Occipital lobe (tissue), 3 donors: ENCODE measurements at places on chromosomes 7 and 10. TPM values are rescaled to one million over a fixed set of nuclear protein-coding genes. Genes with fewer than 3 reads are reported as not detected.

DNA sequence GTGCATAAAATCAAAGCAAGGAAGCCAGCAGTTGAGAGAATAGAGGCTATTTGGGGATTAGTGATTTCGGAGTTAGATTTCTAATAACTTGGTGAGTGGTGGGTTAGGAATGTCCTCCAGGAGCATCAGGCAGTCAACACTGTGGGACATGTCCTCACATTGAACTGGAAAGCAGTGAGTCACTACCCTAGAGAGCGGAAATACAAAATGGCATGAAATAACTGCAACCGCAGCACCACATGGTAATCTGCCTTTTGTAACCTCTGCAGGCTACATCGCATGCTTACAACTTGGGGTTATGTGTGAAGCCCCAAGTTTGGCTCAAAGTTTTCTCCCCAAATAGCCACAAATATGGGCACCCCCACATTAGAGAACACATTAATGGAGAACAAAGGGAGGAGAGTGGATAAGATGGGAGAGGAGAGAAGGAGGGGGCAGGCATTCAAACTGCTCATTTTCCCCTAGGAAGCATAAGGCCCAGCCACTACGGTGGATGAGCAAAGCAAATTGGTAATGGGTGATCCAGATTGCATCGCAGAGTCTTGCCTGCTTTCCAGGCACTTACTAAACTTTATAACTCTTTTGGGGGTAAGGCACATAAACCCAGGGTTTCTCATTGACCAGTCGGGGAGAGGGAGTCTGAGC, 22.0 kb upstream of the SLF2 start:
- DNase-seq = no peak

DNA sequence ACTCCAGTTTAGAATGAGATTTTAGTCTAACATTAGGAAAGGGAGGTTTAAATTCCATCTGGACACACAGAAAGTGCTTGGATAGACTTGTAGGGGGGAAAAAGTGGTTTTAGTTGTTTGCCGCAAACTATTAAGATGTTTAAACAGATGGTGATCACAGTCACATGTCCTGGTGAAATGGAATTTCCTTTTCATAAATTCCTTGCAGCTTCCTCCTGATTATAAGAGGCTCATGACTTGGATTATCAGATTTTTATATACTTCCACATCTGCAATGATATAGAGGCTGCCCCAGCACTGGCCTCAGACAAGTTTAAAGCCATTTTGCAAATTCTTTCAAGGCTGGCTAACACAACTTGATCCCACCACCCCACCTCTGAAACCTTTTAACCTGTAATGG, 106.4 kb upstream of the ARMC3 start:
- DNase-seq = no peak

PLAC9 gene
- 1.6 TPM for total RNA-seq

DNA sequence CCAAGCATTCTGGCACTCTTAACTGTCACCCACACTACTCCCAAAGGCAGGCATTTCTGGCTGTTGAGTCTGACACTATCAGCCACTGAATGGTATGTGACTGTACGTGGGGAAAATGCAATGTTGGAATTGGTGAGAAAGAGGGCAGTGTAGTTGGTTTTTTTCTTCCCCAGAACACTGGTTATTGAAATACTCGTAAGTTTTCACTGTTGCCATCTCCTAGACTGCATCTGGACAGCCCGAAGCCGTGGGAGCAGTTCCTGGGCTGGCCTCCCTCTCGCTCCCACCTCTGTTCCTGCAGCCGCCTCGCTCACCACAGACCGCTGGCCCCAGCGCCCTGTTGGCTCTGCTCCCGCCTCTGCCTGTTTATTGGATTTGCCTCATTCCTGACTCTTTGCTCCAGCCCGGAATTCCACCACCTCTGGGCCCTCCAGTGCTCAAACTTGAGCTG, 5.7 kb downstream of the PLCE1 start:
- DNase-seq = no peak

DNA sequence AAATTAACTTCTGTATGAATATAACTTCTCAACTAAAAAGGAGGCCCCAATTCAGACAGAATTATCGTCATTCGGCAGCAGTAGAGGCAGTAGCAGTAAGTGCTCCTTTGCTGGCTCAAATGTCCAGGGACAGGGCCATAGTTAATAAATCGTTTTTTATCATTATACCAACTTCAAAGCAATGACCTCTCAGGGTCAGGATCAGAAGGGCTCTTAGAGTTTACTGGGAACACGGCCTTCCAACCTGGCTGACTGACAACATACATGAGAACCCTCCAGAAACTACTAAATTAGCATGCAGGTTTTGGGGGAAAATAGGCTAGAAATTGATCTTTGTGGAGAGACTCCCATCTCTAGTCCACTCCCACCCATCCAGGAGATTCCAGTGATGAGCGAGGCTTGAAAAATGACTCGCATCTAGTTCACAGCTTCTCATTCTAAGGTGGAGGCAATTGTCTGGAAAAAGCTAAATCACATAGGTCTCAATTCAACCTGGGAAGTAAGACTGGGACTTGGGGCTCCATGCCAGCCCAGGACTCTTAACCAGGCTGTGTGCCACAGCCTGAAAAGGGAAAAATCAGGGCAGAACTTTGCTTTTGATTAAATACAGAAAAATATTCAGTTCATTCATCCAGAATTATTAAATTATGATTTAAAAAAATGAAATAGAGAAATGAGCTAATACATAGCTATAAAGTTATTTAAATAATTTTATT, 84.6 kb downstream of the ABLIM1 start:
- no peak for DNase-seq

DNA sequence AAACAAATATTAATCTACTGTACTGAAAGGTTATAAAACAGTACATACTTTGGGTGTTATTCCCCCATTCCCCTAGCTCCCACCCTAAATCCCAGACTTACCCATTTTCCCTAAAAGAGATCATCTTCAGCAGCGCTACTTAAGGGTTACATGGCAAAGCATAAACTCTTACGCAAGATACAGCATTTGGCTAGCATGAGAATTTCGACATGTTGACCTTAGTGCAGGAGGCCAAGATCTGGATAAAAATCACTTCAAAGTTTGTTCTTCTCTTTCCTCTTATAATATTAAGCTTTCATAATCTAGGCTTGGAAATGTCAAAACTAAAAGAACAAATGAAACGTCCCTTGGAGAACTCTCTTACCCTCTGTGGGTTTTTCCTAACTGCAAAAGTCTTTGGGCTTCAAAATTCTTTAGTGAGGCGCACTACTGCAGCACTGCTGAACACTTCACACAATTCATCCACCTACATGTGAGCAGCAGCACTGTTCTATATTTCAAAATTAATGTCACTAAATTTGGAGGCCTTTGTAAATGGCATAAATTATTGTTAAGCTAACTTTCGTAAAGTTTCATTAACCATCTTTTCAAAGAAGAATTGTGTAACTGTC, 59.5 kb upstream of the PDLIM1 start:
- DNase-seq = no peak

DNA sequence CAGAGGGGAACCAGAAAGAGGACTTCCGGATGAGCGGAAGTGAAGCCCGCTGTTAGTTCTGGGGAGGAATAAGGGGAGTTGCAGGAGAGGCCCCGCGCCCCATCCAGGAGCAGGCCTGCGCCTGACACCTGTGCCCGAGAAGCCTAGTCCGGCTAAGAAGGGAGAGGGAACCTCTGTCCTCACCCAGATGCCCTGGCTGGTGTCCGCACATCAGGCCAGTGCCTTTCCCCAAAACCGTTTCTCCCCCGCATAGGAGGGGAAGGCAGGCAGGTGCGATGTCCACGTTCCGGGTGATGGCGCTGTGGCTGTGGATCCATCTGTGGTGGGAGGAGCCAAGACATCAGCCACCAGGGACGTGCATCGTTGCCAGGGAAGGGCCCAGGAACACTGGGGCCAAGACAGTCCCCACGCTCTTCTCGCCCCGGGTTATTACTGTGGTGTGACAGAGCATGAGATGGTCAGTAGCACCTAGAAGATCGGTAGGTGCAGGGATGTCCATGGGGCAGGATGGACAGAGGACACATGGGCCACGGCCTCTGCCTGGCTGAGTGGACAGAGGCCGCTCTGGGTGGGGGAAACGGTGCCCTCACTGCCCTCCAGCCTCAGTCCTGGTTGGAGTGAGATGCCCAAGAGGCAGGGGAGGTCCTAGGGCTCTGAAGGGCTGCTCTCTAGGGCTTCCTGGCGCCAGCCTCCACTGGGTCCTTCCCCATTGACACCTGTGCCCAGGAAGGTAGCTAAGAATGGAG, 262.7 kb downstream of the CELF2 start:
- DNase-seq = no peak

DNA sequence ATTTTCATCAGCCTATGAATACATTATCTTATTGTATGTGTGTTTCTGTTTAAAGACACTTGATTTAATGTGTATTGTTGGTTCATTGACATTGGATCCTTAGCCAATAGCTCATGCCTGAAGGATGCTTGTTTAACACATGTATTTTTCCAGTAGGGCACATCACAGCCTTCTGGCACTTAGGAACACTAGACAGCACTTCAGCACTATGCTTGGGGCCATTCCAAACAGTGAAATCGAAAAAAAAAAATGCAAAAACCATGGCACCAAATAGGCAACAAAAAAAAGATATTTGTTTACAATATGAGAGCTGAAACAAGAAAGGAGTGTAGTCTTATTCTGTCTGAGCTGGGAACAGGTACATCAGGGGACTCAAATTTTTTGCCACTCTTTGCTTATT, 262.8 kb downstream of the SLC25A13 start:
- DNase-seq = no peak

DNA sequence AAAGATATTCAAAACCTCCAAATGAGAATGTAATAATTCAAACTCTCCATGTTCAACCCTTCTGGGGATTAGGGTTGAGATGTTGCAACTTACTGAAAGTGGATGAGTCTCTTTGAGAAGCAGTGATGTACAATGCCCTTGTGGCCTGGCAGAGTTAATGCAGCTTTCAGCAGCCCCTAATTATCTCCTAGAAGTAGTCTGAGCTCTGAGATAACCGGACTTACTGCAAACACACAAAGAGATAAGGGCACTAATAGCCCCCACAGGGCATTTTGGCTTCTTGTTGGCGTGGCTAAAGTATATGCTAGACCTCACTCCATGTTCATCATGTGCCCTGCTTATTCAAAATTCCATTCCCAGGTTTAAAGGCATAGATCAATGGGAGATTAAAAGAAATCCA, 404.7 kb downstream of the NEBL start:
- DNase-seq = no peak

CYP3A4 gene
- total RNA-seq = not detected

DENND2A gene
- 16.4 TPM for total RNA-seq

DNA sequence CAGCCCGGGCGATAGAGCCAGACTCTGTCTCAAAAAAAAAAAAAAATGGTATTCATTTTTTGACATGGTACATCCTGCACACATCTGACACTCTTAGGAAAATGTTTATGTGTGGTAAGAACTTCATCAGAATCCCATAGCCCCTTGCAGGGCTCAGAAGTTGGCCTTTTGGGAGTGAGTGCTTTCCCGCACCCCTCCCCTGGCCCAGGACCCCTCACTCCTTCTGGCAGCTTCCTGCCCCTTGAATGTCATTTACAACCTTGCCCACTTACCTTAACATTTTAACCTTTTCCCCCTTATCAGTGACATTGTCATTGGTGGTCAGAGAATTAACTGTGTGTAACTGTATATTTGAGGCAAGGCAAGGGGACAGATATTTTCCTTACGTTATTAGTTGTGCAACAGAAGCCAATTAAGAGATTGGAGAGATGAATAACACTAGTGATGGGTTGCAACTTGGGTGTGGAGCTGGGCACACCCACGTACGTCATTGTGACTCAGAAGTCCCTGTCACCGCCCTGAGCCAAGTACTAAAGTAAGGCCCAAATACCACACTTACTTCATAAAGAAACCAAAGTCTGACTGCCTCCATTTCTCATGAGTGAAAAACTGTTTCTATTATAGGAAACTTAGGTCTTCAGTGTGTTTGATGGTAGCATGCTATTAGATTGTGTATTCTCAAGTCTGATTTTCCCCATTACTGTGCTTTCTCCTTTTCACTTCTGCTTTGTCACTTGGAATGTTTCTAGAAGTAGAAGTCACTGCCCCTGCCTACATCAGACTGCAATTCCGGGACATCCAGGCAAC, 31.6 kb downstream of the OGDH start:
- DNase-seq = no peak

DNA sequence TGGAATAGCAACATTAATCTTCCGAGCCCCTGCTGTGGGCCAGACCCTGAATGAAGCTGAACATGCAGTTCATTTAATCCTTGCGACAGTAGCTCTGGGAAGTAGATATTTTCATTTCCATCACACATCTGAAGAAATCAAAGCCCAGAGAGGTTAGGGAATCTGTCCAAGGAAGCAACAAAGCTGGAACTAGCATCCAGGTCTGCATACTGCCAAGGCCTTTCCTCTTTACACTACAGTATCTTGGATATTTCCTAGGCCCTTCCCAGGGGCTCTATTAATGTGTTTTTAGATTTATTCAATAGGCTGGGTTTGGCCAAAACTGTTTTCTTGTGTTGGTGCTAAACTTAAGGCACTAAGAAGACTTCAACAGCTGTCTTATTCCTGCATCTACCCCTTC, 48.1 kb downstream of the FAM13C start:
- DNase-seq = no peak

GRCh38 chr10:72310241-72310633, 36.5 kb downstream of the DDIT4 start:
- DNase-seq = no peak

DNA sequence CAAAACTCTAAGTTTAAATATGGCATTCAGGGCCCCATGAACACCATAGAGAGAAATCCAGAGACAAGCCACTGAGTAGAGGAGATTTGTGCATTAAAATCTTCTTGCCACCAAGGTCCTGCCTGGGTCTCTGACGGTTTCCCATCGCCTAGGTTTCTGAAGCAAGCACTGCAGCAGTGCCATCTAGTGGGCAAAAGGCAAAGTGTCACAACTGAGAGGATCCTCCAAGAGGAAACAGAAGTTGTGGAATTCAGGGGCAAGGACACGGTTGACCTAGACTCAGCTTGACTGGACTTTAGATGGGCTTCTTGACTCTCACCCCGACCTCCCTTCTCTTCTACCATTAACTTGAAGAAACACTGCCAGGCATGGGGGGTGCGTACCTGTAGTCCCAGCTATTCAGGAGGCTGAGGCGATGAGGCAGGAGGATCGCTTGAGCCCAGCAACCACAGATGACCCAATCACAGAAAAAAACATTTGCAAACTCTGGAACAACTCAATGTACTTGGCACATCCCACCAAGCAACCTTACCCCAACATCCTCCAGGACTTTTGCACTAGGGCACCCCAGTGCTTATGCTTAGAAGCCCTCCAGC, 604.1 kb downstream of the GALNT17 start:
- DNase-seq = peak; percentile 41

RADIL gene
- 2.3 TPM for total RNA-seq

DNA sequence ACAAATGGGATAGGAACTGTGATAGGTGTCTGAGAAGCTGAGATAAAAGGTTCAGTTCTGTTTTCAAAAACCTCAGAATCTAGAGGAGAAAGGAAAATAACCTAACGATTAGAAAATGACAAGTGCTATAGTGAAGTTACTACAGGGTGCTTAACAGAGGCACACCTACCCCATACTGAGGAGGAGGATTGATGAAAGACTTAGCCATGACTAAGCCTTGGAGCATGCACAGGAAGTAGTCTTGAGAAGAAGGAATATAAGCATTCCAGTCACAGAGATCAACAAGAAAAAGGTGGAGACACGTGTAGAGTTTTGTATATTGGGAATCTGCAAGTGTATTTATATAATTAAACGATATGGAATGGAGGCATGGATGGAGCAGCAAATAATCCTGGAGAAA, 1225.5 kb upstream of the CELF2 start:
- no peak for DNase-seq

- DNase-seq = no peak
Measured at GRCh38 chr10:105413997-105414396, 772.9 kb downstream of the SORCS3 start.

GRCh38 chr7:101857358-101857811, 40.0 kb downstream of the CUX1 start:
- DNase-seq = no peak

- DNase-seq = no peak
Measured at GRCh38 chr10:110421512-110422138, 76.1 kb upstream of the DUSP5 start.
